Activated T-cell treated with anti-CD3 and anti-CD28 coated beads, Interleukin-2, amount 50 U/mL, for 48 hours (primary cell): ENCODE measurements at places on chromosomes 7 and 10.

DNA sequence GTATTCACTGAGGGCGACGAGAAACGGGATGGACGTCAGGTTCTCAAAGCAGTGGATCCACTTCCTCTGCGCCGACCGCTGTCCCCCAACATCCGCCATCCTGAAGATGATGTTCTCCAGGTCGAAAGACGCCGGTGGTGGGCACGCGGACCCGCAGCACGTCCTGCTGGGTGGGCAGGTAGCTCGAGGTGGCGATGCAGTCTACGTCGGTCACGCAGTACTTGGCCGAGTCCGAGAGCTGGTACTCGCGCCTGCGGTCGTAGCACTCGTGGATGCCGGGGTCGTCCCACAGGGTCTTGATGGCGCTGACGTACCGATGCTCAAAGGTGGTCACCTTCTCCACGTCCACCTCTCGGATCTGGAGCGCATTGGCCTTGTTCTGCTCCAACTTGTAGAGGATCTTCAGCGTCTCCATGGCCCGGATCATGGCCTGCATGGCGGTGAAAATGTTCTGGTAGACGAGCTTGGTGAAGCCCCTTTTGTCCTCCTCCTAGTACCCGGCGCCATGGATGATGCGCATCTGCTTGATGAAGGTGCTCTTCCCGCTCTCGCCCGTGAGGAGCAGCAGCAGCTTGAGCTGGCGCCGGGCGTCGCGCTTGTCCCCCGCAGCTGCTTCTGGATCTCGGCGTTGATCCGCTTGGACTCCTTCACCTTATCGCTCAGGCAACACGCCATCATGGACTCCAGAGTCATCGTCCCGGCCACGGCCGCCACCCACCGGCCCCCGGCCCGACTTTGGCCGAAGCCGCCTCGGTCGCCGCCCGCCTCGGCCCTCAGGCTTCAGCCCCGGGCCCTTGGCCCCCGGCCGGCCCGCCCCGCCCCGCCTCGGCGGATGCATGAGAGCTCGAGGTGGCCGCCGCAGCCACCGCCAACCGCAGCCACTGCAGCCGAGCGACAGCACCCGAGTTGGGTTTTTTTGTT lies 122.9 kb upstream of the KCTD7 start:
- DNase-seq = no peak

DNA sequence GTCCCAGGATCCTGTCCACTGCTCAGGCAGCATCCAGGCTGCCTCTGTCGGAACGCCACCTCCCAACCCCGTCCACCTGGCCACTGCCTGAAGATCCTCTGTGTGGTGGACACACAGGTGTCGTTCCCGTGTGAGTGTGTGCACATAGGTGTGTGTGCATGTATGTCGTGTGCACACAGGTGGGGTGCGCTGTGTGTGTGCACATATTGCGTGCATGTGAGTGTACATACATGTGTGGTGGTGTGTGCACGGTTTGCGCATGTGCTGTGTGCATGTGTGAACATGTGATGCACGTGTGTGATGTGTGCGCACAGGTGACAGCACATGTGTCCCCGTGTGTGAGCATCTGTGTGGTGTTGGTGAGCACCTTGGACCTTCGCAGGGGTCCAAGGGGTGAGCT lies 7.1 kb downstream of the TMEM184A start:
- no peak for DNase-seq

- no peak for DNase-seq
These were observed at the start of gene RAMP3 for GRCh38 chr7:45157653-45158401. Gene RAMP3, plus strand, starts transcription at chr7:45157791. Its CDS starts 38 bp downstream, at chr7:45157829.

DNA sequence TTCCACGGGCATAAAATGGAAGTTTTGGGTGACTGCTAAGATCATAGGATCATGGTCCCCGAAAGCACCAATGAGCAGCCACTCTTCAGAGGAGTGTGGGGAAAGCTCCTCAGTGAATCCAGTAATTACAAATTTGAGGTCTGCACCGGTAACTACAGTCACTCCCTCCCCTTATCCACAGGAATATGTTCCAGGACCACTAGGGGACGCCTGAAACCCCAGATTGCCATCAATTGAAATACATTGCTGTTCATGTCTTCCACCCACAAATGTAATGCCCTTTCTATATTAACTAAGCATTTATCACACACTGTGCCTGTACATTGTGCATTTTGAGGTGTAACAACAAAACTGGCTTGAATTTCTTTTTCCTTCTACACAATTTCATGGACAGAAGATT lies 447.9 kb upstream of the PFKP start:
- DNase-seq = no peak
